ENCODE measurements at places on chromosomes 12 and 14. TPM values are rescaled to one million over a fixed set of nuclear protein-coding genes. Genes with fewer than 3 reads are reported as not detected.

HVCN1 gene
- total RNA-seq, result 0.53 TPM

SERPINA12 gene
- total RNA-seq, result not detected

TSHR gene
- total RNA-seq, result not detected

FSCB gene
- total RNA-seq, result not detected

RFLNA gene
- not detected for total RNA-seq

SERPINA10 gene
- not detected for total RNA-seq

ITPR2 gene
- total RNA-seq, result 6.5 TPM

Measured in bronchial epithelial cell (primary cell).